ENCODE measurements at places on chromosomes 1 and 21.
A peak's percentile ranks its signal among the peaks of the same experiment; 100 is the strongest.

DNA sequence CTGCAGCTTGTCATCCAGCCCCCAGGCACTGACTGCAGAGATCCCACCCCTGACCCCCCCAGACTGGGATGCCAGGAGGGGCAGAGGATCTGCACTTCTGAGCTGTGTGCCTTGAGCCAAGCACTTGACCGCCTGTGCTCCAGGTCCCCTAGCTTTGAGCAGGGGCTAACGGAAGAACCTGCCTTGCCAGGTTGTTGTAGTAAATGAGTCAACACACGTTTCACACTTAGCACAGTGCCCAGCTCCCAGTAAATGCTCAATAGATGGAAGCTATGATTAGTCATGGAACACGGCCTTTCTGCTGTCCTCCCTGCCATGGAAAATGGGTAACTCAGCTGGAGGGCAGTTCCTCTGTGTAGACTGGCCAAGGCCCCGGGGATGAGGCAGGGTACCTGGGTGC lies 24.1 kb downstream of the IFFO2 start:
- DNase-seq, result no peak

- DNase-seq, result no peak
These were observed 13.7 kb upstream of the ZNF691 start for GRCh38 chr1:42832641-42833240.

DNA sequence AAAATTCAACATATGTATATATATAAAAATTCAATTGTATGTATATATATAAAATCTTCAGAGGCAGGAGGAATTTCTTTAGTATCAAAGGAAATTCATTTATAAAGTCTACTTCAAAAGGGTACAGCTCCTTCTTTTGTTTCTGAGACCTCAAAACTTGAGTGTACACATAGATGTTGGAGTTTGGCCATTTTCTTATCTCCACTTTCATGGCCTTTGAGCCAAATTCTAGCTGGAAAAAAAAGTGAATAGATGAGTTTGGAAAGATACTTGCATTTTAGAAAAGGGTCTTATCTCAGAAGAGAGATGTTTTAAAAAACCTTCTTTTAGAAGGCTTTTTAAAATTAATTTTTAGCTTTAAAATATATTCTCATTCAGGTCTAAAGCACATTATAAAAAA lies 103.2 kb downstream of the ATF6 start:
- no peak for DNase-seq

DNA sequence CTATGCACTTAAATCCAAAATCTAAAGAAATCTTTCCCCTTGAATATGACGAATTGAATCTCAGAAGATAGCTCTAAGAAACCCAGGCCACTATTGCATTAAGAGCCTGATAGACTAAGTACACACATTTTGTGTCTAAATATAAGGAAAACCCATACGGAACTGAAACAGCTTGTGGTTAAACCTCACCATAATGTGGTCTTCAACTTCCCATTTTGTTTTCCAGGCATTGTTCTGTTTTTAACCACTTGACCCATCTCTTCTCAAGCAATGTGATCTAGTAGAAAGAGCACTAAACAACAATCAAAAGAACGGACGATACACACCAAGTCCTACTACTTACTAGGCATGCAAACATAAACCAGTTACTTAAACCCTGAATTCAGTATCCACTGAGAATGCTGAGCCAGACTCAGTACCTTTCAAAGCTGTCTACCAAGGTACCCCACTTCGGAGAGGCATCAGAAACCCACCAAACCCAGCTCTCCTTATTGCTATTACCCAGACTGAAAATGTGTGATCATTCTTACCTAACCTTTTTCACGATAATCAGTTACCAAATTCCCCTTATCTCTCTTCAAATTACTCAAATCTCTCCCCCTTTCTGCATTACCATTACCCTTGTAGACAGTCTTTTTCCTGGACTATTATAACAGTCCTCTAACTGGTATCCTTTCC lies 12.8 kb downstream of the OTUD7B start:
- no peak for DNase-seq

DNA sequence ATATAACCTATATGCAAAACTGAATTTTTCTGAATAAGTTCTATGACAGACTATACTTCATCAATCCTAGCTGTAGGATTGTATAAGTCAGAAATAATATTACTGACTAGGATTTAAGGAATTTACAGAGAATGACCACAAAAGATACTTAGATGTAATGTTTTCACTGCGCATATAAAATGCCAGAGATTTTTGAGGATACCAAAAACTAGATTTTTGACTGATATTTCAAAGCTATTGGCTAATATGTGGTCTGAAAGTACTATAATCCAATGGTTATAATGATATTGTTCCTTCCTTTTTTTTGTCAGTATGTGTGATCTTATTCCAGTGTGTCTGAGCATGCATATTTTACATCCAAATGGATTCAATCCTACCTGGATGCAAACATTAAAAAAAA lies 17.0 kb upstream of the IFI44L start:
- no peak for DNase-seq

- DNase-seq, result no peak
These were observed 34.8 kb downstream of the WDR4 start for GRCh38 chr21:42844411-42845113.

DNA sequence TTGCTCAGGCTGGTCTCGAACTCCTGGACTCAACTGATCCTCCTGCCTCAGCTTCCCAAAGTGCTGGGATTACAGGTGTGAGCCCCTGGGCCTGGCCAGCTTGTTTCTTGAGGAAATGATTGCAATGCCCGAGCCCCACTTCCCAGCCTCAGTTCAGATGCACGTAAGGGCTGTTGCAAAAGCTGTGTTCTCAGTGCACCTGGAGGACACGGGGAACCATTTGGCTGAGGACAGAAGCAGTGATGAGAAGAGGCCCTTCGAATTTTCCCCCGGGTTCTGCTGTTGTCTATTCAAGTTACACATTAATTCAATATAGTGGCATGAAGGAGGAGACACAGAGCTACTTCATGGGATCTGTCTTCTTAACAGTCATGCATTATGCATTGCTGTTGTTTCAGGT lies 78.8 kb upstream of the WDR26 start:
- no peak for DNase-seq

DNA sequence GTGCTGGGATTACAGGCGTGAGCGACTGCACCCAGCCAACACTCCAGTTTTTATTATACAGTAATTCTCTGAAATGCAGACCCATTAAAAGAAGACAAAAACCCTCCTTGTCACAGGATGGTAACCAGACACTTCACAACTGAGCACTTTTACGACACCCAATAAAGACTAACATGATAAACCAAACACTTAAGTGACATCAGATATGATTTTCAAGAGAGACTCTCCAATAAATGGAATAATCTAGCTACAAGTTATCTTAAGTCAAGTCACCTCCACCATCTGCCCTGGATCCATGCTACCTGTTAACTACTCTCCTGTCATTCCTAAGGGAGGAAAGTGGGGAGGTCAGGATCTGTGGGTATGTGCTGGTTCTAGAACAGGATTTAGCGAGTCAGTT lies 5.6 kb downstream of the GNG12 start:
- no peak for DNase-seq

DNA sequence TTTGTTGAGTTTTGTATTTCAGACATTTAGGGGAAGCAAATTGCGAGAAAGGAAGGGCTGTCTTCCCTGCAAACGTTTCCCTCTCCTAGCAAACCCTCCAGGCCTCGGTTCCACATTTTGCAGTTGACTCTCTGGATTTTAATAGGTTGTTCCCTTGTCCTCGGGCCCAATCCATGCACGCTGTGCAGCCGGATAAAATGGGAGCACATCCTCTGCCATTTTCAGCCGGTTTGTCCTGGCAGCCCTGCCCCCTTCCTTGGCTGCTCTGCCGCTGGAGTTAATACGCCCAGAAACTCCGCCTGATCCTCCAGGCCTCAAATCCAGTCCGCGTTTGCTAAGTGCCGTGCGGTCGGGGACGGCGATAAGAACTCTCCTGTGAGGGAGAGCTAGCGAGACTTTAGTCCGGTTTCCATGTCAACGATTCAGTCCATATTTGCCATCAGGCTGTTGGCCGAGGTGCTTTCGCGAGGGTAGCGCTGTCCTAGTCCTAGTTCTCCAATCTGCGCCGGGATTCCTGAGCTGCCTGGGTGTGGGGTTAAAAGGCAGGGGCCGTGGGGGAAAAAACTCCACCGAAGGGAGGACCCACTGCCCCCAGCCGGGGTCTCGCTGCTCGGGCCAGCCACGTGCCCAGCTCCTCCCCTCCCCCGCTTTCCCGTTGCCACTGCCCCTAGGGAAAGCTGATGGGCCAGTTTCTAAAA lies 2.9 kb upstream of the ARID1A start:
- DNase-seq, result peak; percentile 99

- no peak for DNase-seq
These were observed 330.2 kb downstream of the RRAGC start for GRCh38 chr1:38529391-38529790.

DNA sequence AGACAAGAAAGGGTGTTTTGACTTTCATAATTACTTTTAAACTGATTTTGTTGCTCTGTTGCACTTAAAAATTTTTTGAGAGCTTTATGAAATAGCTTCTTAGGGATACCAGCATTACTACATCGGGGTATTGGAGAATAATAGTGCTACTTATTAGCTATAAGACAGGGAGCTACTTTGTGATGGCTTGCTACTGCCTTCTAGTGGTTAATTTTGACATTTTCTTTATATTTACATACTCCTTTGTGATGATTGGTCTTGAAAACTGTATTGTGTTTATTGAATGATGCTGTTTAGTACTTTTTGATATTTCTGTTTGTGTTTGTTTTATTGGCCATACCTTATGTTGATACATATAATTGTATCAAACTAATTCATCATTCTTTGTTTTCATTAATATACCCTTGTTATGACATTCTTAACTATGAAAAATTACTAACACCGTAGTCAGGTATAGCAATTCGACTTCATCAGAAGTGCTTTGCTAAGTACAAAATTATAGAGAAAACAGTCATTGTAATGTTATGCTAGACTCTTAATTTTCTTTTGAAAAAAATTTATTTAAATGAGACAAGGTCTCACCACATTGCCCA lies 85.5 kb downstream of the CLIC4 start:
- peak; percentile 54 for DNase-seq

GRCh38 chr1:208154679-208155642 lies 89.2 kb downstream of the PLXNA2 start:
- no peak for DNase-seq

- no peak for DNase-seq
These were observed 69.6 kb downstream of the FCRL5 start for GRCh38 chr1:157482717-157483116.

All from NCI-H446 treated with DMSO at 0.1 percent for 48 hours (cell line).